ENCODE measurements at places on chromosomes 7 and 10.

GRCh38 chr7:55983537-55983936 is 19.2 kb downstream of the NIPSNAP2 start:
- DNase-seq: no peak

DNA sequence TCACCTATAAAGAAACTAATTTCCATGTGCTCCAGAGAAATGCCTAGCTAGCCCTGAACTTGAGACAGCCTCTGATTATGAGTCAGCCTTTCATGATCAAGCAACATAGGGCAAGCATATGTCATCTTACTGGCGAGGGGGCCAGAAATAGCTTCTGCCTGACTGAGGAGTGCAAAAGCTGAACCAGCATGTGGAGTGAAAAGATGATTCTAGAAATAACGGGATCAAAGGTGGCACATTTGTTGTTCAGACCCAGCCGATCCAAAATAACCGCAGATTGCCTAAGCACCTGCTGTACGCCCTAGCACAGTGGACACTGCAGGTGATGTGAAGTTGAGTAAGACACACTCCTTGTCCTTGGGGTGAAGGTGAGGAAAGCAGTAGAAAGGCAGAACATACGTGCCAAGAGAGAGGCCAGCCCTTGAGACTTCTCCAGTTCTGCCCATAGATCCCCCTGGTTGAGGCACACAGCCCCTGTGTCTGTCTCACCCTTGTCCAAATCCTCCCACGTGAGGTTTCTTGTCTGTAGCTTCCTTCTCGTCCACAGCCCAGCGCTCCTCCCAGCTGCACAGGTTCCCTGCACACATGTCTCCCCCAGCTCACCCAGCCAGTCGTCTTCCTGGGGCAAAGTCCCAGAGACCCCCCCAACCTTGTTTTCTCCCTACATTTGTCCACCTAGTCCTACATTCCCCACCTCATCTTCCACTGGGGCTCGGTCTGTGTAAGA is 2.8 kb upstream of the BCL7B start:
- no peak for DNase-seq

DNA sequence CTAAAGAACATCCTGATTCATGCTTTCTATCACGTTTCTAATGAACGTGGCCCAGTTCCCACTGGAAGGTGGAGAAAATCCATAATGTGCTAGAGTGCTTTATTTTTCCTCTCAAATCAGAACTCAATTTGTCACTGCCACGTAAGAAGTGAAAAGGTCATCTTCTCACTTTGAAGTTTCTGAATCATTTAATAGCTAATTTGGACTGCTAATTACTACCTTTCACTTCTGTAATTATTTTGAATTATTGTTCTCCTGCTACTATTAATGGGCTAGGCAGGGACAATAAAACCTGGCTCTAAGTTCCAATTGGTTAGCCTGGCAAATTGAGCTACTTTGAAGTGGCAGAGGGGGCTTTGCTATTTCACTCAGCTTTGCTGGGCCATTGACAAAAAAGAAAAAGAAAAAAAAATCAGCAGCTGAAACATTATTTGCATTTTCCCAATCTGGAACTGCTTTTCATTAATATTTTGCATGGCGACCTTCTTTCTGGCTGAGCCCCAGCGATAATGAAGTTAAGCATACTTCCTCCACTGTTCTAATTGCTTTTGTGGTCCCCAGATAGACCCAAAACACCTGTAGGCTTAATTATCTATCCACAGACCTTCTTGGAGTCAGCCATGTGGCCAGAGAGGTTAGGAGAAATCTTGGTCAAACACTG is 264.2 kb downstream of the SEC23IP start:
- no peak for DNase-seq

DNA sequence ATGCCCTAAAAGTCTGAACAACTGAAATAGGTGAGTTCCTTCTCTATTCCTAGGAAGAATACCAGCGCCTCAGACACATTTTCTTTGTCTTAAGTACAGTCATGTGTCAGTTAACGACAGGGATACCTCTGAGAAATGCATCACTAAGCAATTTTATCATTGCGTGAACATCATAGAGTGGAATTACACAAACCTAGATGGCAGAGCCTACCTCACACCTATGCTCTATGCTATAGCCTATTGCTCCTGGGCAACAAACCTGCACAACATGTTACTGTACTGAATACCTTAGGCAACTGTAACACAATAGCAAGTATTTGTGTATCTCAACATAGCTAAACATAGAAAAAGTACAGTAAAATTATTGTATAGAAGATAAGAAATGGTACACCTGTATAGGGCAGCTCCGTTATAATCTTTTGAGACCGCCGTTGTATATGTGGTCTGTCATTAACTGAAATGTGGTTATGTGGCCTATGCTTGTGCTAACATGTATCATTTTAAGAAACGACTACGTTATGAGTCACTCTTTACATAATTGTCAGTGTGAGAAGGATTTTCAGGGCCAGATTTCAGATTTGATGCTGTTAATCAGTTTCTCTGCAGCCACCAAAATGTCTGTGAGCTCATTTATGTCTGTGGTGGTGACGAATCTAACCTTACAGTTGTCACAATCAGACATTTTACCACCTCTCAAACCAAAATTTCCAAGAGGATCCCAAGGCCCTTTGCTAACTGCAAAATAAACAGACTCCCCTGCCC is 66.1 kb upstream of the STK17A start:
- DNase-seq: no peak

DNA sequence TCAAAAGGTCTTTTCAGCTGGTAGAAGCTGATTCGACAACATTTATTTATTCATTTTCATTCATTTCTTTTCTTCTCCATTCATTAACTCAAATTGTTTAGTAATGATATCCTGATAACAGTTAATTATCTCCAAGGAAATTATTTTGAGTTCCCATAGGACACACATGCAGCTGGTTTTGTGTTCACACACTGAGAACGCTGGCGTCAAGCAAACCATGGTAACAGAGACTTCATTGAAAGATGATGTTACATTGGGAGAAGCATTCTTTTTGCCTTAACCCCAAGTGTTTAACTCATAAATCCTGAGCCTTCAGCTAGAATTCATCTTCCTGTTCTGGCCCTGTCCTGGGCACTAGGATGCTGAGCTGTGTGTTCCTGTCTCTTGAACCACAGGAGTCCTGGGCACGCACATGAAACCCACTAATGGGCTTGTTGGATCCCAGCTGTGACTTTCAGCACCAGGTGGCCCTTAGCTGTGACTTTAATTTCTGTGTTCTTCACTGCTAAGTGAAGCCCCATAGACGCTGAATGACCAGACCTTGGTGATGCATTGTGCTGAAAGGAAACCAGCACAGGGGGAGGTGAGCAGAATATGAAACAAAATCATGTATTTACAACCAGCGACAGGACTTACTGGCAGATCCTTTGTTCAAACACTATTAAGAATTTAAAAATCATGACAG is 121.5 kb upstream of the PRSS58 start:
- DNase-seq: no peak

DNA sequence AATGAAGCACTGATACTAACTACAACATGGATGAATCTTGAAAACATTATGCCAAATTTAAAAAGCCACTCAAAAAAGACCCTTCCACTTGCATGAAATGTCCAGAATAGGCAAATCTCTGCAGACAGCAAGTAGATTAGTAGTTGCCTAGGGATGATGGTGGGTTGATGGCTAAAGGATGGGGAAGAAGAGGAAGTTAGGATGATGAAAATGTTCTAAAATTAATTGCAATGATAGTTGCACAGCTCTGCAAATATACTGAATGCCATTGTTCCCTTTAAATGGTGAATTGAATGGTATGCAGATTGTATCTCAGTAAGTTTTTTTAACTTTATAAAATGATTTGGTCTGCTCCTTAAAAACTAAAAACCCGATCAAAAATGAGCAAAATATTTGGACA is 7.3 kb upstream of the LIPA start:
- no peak for DNase-seq

DNA sequence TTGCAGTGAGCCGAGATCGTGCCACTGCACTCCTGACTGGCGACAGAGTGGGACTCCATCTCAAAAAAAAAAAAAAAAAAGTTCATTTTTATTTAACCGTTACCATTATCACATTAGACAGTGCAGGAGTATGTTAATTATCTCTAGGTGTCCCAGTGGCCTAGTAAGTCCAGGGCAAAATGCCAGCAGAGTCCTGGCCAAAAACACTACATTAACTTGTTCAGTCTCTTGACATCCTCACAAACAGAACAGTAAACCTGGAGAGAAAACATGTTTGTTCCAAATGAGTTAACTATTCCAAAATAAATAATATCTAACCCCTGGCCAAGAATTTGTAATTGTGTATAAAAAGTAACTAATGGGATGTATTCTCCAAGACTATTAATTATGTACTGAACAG is 43.2 kb downstream of the PTPRZ1 start:
- no peak for DNase-seq

DNA sequence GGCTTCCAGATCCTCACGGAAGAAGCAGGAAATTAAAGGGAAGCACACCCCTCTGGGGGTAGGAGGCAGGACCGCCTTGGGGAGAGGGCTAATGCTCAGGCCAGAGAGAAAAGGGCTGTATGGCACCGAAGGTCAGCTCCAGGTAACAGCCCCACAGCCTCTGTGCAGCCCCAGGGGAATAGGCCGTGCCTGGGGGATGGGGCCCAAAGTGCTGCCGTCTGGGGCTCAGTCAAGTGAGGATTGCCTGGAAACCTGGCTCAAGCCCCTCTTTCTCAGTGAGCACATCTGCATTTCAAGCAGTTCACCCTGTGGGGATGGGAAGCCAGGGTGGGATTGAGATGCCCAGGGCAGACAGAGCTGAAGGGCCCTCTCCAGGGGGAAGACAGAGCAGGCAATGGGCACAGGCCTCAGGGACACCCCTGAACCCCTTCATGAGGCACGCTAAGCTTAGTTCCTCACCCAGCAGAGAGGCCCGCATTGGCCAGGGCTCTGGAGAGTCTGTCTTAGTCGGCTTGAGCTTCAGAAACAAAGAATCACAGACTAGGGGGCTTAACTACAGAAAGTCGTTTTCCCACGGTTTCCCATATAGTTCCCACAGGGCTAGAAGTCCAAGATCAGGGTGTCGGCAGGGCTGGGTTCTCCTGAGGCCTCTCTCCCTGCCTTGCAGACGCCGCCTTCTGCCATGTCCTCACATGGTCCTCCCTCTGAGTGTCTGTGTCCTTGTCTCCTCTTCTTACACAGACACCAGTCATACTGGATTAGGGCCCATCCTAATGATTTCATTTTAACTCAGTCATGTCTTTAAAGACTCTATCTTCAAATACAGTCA is 118.2 kb downstream of the PTPN20 start:
- DNase-seq: no peak

GRCh38 chr7:34091321-34091917 is 186.1 kb downstream of the BMPER start:
- DNase-seq: no peak

DNA sequence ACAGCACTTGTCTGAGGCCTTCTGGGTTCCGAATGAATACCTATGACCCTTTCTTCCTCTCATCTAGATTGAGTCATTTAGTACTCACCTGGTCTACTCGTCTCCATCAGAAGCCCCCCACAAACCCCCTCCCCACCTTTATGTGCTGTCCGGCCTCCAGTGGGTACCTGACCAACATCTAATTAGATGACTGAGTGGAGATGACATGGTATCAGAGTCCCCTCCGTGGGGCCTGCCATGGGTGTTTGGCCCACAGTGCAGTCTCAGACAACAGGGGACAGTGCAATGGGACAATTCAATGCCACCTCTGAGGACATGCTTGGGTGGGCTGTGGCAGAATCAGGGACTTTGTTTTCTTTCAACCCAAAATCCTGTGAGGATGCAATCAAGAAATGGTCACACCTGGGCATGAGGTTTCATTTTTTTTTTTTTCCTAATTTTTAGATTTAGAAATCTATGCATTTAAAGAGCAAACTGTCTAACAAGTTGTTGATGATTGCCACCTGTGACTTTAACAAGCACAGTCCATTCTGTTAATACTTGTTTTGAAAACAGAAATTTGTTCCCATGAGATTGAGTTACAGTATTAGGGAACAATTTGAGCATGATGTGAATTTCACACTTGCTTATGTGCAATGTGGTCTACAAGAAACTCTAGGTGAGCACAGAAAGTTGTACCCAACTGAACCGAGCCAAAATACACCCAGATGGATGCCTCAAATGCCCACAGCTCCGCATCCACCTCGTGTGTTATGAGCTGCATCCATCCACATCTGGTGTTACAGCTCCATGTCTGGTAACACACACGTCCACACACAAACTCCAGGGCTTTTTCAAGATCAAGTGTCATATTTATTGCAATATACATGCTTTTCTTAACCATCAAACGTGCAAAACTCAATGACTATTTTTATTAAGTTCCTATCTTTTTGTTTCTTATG is 27.5 kb downstream of the GPRIN2 start:
- no peak for DNase-seq

DNA sequence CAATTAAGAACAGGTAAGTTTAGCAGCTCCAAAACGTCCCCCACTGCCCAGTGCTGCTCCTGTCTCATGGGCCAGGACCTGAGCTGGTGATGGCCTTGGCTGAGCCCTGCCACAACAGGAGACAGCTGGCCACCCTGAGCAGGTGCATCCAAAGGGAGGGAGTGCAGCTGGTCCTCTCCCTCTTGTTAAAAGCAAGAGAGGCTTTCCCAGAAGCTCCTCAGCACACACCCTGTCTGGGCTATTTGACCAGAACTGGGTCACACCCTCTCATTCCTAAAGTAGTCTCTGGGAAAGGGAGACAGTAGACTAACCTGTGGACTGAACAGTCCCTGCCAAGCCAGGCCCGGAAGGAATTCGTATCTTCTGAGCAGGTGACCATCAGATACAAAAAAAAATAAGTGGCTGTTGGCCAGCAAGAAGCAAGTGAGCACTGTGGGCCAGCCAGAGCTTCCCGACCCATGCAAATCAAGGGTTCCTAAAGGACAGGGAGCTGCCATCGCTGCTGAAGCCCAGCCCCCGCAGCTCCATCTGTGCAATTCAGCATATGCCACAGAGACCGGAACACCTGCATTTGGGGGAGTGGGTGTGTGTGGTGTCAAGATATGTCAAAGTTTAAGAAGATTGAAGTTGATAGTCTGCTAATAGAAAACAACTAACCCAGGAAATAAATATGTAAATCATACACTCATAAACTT is 2.1 kb upstream of the TMEM72 start:
- no peak for DNase-seq

- DNase-seq: no peak
Measured at GRCh38 chr7:71560354-71560995, 428.5 kb downstream of the GALNT17 start.

- no peak for DNase-seq
Measured at GRCh38 chr7:66974986-66975590, 20.3 kb downstream of the SBDS start.

- no peak for DNase-seq
Measured at GRCh38 chr7:46933596-46933995, 648.3 kb downstream of the TNS3 start.

DNA sequence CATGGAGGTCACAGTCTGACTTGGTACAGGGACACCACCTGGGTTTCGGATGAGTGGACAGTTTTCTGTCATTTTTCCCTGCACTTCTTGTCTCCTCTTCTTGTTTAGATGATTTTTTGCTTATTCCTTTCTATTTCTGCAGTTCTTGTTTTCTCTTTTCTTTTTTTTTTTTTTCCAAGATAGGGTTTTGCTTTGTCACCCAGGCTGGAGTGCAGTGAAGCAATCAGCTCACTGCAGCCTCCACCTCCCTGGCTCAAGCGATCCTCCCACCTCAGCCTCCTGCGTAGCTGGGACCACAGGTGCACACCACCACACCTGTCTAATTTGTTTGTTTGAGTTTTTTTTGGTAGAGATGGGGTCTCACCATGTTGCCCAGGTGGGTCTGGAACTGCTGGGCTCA is 49.7 kb upstream of the RASGEF1A start:
- DNase-seq: no peak

GRCh38 chr10:5518143-5518542 is 6.6 kb upstream of the CALML3 start:
- DNase-seq: no peak
